ENCODE measurements at places on chromosomes 12 and 14.

GRCh38 chr12:39575498-39575875 is 44.1 kb downstream of the ABCD2 start:
- DNase-seq: no peak

- DNase-seq: peak; percentile 57
Measured at GRCh38 chr14:24436355-24437019, 6.1 kb downstream of the SDR39U1 start.

GRCh38 chr14:21346532-21347135 is 37.2 kb downstream of the SUPT16H start:
- DNase-seq: no peak

DNA sequence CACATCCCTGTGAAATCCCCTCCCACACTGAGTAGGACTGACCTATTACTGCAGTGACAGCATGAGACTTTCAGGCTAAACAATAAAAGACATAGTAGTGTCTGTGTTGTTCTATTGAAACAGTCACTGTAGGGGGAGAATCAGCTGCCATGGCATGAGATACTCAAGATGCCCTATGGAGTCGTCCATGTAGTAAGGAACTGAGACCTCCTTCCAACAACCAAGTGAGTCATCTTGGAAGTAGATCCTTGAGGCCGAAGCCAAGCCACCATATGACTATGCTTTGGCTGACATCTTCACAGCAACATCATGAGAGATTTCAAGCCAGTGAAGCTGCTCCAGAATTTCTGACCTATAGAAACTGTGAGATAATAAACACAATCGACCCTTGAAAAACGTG is 12.1 kb upstream of the LRP6 start:
- DNase-seq: no peak

- DNase-seq: no peak
Measured at GRCh38 chr14:93976477-93977057, at the start of gene ASB2. ASB2 (minus strand) TSS chr14:93976570; CDS start chr14:93964539, 12,031 bp downstream.

DNA sequence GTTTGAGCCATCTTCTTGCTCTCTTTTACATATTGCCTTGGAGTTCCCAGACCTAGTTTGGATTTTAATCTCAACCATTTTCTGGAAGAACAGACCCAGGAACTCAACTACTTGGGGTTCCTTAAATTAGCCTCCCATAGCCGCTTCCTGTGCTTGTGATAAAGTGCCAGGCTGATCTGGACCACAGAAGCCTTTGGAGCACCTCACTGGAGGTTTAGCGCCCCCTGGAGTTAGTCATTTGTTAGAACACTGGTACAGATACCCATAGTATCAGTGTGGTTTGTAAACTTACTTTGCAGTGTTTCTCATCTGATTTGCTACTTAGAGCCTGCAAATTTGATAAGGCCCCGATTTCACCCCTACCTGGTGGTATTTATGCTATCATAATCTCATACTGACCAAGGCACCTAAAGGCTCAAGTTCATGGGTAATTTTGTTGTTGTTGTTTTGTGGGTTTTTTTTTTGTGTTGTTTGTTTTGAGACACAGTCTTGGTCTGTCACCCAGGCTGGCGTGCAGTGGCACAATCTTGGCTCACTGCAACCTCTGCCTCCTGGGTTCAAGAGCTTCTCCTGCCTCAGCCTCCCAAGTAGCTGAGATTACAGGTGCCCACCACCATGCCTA is 3.7 kb downstream of the UNC119B start:
- DNase-seq: peak; percentile 58

DNA sequence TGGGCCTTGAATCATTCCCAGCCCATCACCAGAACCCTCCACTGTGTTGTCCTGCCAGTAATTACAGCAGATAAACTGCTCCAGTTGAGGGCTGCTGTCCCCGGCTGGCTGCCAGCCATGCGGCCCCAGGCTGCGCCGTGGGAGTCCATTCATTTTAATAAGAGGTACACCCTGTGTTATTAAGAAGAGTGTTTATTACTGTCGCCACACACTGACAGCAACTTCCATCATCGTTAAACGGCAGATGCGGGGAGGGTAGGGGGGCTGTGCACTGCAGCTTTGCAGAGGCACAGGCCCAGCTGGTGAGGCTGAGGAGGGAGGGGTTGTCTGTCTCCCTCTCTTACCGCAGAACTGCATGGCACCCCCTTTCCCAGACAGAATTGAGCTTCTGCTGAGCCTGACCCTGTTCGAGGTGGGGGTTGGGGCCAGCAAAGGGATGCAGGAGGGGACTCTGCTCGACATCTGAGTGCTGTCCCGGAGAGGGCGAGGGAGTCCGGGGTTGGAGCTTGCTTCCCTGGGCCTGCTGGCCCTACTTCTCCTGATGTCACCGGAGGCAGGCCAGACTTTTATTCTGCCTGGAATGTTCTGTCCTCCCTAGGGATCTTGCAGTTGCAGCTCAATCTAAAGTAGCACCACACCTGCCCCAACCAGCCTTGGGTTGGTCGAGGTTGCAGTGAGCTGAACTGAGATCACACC is 33.8 kb upstream of the GPATCH2L start:
- DNase-seq: no peak

DNA sequence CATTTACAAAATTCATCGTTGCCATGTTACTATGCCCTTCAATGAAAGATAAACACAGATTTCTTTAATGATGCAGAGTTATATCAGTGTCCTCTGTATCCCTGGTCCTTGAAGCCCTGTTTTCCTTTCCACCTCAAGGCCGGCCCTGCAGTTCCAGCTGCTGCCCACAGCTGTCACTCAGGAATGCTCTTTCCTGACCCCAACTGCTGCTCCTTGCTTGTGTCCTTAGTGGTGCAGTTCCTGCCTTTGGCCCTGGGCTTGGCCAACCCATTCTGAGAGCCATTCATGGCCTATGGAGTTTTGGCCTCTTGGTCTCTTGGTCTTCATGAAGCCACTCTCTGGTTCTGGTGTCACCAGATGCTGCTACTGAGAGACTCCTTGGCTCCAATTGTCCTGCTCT is 93.1 kb downstream of the GAS2L3 start:
- DNase-seq: no peak

DNA sequence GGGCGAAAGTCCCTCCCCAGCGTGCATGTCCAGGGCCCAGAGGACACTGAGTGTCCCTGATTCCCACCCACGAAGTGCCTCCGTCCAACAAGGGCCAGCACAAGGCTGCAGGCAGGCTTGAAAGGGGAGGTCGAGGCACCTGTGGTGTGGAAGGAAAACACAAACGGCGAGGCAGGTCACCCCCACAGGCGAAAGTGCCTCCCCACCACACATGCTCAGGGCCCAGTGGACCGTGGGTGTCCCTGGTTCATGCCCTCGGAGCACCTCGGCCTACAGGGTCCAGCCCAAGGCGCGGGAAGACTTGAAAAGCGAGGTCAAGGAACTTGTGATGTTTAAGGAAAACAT is 370.4 kb downstream of the ALG10 start:
- DNase-seq: no peak

- no peak for DNase-seq
Measured at GRCh38 chr14:101226603-101227425, 323.3 kb upstream of the RTL1 start.
